ENCODE measurements at places on chromosomes 16 and 17. TPM values are rescaled to one million over a fixed set of nuclear protein-coding genes. Genes with fewer than 3 reads are reported as not detected.
A peak's percentile ranks its signal among the peaks of the same experiment; 100 is the strongest.

- peak; percentile 90 for DNase-seq
Observed at GRCh38 chr17:73820686-73821448, 176.6 kb upstream of the SDK2 start.

GRCh38 chr17:77254951-77255825 lies 114.4 kb downstream of the SEC14L1 start:
- peak; percentile 83 for DNase-seq

Gene KRTAP4-5
- total RNA-seq: not detected

Gene TP53TG3C
- not detected for total RNA-seq

DNA sequence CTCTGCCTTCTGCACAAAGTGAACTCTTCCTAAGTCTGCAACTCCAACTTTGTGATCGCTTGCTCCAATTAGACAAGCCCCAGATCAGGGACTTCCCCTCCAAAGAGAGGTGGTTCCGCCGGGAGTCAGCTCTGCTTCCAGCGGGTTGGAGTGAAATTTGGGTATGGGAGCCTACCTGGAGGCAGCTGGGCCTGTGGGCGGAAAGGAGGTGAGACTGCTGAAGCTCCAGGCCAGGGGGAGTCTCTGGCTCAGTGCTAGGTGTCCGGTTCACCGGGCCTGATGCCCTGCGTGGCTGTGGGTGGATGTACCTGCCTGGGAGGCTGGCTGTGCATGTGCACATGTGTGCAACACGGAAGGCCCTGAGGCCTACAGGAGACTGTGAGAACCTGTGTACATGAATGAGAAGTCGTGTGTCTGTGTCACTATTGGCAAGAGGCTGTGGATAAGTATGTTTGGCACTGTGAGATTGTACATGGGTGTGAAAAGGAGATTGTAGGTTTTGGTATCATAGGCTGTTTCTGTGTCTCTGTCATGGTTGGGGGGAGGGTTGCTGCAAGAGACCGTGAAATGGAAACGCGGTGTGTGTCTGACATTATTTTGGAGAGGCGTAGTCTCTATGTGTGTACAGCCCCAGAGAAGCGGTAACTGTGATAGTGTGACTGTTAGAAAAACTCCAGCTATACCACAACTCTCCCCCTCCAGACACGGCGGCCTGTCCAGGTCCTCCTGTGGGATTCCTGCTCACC lies 4.2 kb downstream of the LHX1 start:
- DNase-seq: peak; percentile 81

DNA sequence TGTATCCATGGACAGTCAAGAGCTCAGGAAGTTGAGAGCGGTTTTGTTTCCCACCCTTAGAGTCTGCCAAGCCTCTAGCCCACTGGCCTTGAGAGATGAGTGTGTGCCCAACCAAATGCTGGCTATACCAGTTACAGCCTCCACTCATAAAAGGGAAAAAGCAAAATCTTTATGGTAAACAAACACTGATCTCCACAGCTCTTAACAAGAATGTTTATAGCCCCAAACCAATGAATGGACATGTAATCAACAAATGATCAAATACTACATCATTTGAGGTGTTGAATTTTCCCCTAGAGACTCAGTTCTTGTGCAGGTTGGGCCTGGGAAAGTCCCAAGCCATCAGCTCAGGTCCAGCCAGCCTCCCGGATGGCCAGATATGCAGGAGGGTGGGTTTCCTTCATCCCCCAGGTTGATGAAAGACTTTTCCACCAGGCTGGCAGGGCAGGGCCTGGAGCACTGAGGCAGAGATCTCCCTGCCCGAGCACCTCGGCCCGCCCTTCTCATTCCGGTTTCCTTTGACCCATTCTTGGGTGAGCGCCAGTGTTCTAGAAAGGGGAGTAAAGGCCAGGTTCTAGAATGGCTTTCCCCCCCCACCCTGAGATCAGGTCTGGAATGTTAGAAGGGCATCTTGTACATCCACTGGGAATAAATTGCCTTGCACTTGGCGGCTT lies 3.9 kb upstream of the EFTUD2 start:
- DNase-seq: no peak

- no peak for DNase-seq
Observed at GRCh38 chr16:57257455-57258070, 12.5 kb downstream of the ARL2BP start.

GRCh38 chr16:53678155-53678554 lies 25.5 kb downstream of the RPGRIP1L start:
- no peak for DNase-seq

DNA sequence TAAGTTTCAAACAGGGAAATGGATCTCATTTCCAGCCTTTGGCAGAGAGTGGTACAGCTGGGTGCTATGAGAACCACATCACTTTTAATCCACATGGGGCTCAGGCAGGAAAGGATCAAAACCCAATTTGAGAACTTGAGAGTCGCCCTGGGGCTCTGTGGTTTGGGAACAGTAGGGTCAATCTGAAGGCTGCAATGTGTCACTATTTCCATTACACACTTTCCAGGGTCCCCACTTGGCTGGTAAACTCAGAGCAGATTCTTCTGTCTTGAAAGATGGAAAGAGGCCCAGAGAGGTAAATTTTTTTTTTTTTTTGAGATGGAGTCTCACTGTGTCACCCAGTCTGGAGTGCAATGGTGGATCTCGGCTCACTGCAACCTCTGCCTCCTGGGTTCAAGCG lies 6.7 kb upstream of the HIGD1B start:
- DNase-seq: no peak

Gene TBC1D3K
- total RNA-seq: not detected

- peak; percentile 54 for DNase-seq
Observed at GRCh38 chr16:20409398-20410120, at the start of gene ACSM5. Gene ACSM5 (plus strand): TSS chr16:20409534. CDS start chr16:20411485, 1,951 bp downstream.

Gene TP53TG3F
- total RNA-seq: not detected

Gene DOC2A
- total RNA-seq: 5.8 TPM

Gene KRT39
- total RNA-seq: not detected

GRCh38 chr16:65796481-65796880 lies 570.0 kb upstream of the CDH5 start:
- DNase-seq: no peak

Gene FBRS
- total RNA-seq: 50.2 TPM

Gene OR3A3
- total RNA-seq: not detected

GRCh38 chr16:14029658-14030057 lies 41.5 kb upstream of the MRTFB start:
- no peak for DNase-seq

Gene ACSM3
- 1.6 TPM for total RNA-seq

GRCh38 chr17:3398310-3398709 lies at the start of gene OR1E1:
Gene OR1E1 (minus strand): TSS chr17:3398410. CDS start chr17:3398410, 0 bp downstream.
- DNase-seq: no peak

- no peak for DNase-seq
Observed at GRCh38 chr17:30005709-30006320, 64.4 kb downstream of the EFCAB5 start.

DNA sequence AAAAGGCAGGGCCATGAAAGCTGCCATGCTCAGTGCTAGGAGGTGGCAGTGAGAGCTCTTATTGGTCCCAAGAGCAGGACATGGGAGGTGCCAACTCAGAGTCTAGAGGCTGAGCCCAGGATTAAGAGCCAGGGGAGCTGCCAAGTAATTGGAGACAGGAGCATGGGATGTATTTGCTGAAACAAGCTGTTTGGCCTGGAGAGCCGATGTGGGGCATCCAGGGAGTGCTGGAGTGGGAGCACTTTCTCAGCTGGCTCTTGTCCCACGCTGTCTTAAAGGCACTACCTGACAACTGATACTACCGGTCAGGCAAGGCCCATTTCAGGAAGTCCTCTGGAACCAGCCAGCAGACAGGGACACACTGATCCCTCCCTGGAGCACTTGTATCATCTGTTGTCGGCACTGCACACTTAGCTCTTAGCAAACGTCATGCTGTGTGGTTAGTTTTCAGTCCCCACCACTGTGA lies 19.3 kb downstream of the ANKFN1 start:
- DNase-seq: peak; percentile 80

GRCh38 chr16:14389359-14389758 lies 240.7 kb downstream of the PARN start:
- no peak for DNase-seq

- DNase-seq: no peak
Observed at GRCh38 chr17:6290488-6291196, 144.3 kb downstream of the AIPL1 start.

GRCh38 chr17:13415871-13416416 lies 185.8 kb downstream of the HS3ST3A1 start:
- no peak for DNase-seq

Gene KRT25
- not detected for total RNA-seq

Gene USP32
- total RNA-seq: 54.1 TPM

DNA sequence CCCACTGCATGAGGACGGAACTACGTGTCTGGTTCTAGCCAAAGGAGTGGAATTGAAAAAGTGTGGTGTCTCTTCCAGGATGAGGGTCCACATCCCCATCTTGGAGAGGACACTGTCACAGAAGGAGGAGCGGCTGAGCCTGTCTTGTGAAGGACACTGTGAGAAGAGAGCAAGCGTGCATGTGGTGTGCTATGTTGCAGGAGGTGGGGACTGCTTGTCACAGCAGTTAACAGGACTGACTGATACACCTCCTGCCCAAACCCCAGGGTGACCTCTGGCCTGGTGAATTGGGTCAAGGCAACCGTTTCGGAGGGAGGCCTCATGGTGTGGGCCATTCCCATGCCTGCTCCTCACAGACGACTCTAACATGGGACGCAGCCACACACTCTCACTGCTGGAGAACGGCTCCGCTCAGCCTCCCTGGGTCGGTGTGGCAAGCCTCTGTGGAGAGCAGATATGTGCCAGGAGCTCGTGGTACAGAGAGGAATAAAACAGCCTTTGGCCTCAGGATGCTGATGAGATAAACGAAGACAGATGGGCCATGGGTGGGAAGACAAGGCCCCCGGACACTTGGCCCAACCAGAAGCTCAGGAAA lies 56.4 kb upstream of the RBFOX3 start:
- peak; percentile 30 for DNase-seq

DNA sequence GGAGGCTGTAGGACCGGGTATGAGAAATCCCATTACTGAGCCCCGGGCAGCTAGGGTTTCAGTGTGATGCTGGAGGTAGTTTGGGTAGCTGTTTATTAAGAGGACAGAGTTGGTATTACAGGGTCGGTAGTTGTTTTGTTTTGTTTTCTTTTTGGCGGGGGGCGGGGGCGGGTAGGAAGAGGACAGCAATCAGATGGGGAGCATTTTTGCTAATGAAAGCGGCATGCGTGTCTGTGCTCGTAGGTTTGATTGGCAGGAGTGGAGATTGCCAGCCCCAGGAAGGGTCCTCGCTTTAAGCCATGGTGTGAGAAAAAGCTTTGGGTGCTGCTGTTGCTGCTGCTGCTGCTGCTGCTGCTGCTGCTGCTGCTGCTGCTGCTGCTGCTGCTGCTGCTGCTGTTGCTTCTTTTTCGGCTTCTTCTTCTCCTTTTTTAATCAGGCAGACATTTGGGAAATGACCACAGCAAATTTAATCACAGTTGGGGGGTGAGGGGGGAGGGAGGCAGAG lies 498.5 kb upstream of the ZFHX3 start:
- DNase-seq: peak; percentile 67

Gene KRT33A
- not detected for total RNA-seq

- DNase-seq: no peak
Observed at GRCh38 chr17:71438631-71439146, 682.1 kb upstream of the SOX9 start.

- DNase-seq: peak; percentile 67
Observed at GRCh38 chr17:44007346-44008204, 3.2 kb downstream of the NAGS start.

GRCh38 chr17:27390540-27390939 lies 65.7 kb upstream of the KSR1 start:
- peak; percentile 30 for DNase-seq

DNA sequence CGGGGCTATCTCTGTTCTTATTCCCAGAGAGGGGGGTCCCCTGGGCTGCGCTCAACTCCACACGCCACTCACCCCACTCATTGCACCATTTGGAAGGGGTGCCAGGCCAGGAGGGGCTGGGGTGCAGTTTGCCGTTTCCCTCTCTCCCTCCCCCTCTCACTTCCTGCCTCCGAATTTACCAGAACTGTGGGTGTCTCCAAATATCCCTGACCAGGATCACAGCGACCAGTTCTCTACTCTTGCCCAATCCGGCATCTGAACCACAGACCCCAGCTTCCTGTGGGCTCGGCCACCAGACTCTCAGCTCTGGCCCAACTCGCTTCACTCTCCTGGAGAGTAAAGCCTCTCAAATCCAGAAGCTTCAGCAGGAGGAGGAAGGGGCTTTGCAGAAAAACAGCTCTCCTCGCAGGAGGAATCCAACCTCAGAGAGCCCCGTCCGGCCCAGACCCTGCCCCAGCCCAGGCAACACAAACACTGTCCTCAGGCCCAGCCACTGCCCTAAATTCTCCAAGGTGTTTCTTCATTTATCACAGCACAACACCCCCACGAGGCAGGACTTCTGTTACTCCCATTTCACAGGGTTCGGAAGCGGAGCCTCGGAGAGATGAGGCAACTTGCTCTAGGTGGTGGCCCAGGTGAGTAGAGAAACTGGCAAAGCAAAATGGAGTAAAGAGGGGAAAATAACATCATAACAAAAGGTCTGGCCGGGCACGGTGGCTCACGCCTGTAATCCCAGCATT lies 423 bp upstream of the ASGR2 start:
- no peak for DNase-seq

DNA sequence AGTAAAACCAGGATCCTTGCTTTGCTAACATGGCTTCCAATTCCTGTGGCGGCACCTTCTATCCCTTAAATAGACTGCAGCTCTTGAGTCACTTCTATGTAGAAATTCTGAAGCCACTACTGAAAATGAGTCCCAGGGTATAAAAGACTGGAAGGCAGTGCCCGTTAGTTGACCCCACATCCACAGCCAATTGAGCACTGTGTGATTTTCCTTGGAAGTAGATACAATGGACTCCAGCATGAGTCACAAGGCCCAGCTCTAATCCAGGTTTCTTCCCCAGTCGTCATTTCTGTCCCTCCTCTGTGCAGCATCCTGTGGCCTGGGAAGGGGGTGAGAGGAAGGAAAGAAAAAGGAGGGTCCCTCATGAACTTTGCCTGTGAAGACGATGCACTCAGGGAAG lies 69.5 kb downstream of the HLF start:
- no peak for DNase-seq

Gene MMP2
- 67.8 TPM for total RNA-seq

Gene NHERF2
- 20.1 TPM for total RNA-seq

DNA sequence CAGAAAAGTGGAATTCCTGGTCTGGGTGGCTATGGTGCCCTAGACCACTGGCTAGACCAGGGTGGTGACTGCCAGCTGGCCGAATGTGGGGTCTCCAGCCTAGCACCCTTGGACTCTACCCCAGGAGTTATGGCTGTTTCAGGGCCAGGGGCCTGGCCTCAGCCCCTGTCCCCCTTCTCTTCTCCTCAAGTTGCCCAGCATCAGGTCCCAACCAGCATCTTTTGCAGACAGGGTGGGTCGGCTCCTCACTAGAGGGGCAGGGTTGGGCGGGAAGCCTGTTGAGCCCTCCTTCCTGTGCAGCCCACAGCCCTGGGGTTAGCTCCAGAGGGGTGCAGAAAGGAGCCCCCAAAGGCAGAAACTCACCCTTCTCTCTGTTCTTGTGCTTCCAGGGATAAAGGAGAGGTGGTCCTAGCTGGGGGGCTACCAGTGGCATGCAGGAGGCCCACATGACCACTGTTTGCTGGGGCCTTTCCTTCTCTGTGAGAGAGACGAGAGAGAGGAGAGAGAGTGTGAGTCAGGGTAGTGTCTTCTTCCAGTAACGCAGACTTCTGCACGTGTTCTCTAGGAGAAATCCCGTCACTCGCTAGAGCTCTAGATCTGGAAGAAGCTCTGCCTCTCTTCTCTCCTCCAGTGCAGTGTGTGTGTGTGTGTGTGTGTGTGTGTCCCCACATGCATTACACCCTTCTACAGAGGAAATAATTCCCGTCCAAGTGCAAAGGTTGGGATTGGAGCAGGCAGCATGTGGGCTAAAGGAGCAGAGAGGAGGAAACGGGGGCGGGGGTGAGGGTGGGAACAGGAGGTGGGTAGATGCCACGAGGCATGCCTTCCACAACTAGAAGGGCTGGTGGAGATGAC lies 209.4 kb downstream of the SEC14L1 start:
- no peak for DNase-seq

Gene RAB11FIP3
- 68.9 TPM for total RNA-seq

Gene GRIN2A
- total RNA-seq: 1.1 TPM

GRCh38 chr16:85507342-85507741 lies 105.8 kb upstream of the GSE1 start:
- DNase-seq: no peak

Data from endodermal cell (in vitro differentiated cells).